Stimulated activated CD8-positive, alpha-beta memory T cell treated with anti-CD3 and anti-CD28 coated beads, Interleukin-15, amount 100 ng/mL, for 4 hours (primary cell): ENCODE measurements at places on chromosomes 1 and 21.

GRCh38 chr1:36098650-36099365 is 10.1 kb downstream of the ADPRS start:
- DNase-seq = no peak

DNA sequence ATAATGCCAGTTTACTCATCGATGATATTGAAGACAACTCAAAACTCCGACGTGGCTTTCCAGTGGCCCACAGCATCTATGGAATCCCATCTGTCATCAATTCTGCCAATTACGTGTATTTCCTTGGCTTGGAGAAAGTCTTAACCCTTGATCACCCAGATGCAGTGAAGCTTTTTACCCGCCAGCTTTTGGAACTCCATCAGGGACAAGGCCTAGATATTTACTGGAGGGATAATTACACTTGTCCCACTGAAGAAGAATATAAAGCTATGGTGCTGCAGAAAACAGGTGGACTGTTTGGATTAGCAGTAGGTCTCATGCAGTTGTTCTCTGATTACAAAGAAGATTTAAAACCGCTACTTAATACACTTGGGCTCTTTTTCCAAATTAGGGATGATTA is 13.7 kb downstream of the GGPS1 start:
- DNase-seq = no peak

DNA sequence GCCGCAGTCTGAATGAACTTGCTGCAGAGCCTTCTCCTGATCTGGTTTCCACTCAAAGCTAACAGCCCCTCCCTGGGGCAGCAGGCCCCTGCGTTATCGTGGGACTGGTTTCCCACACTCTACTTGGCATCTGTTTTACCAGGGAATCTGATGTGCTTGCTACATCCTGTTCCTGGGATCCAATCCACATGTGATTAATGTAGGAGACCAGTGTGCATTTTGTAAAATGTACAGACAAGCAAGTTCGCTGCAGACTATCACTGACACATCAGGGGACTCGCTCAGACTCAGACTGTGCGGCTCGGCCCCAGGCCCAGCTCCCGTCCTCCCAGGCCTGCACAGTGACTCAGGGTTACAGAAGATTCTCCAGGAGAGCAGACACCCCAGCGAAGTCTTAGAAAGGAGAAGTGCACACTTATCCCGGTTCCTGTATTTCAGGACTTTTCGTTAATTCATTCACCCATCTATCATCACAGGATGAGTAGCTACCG is 340.1 kb downstream of the MATN1 start:
- no peak for DNase-seq

DNA sequence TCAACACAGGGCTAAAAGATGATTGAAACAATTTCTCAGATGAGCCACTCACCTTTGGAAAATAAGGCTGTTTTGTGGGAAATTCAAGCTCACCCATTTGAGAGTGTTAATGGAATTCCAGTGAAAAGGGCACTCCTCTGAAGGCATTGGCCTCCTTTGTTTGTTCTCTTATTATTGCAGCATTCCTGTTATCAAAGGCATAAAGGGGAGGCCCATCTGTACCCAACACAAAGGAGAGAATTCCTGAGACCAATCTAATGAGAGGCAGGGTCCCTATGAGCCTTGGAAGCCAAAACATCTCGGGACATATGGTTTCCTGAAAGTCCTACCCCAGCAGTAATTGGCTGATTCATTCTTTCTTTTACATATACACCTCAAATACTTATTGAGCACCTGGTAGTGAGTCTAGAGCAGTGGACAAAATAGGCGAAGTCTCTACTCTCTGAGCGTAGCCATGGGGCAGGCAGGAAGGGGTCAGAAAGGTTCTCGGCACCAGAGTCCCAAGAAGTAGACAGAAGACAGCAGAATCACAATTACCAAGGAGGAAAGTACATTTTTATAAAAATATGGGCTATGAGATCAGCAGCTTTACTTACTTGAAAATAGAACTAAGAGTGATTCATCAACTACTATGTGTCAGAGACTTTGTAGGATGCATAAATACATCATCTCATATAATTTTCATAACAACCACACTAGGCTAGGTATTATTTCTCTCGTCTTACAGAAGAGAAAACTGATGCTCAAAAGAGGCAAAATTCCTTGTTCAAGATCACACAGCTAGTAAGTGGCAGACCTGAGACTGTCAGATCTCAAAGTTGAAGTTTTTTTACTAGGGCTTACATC is 218.7 kb downstream of the DAB1 start:
- DNase-seq = no peak

DNA sequence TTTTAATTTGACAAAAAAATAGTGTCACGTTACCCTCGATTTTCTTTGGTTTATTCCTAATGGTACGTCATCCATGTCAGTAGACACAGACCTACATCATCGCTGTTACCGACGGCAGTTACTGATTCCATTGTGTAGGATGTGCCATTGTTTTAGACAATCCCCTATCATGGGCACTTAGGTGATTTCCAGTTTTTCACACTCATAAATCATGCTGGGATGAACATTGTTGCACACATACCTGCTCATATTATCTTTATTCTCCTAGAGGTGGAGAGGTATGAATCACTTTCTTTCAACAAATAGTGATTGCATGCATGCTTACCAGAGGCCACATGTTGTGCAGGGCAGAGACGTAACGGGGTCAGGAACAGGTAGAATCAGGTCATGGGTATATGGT is 79.7 kb upstream of the EFHD2 start:
- no peak for DNase-seq

- DNase-seq = no peak
Measured at GRCh38 chr21:25953196-25953595, 217.4 kb downstream of the APP start.

- DNase-seq = no peak
Measured at GRCh38 chr21:44878053-44878982, 4.8 kb upstream of the PTTG1IP start.

DNA sequence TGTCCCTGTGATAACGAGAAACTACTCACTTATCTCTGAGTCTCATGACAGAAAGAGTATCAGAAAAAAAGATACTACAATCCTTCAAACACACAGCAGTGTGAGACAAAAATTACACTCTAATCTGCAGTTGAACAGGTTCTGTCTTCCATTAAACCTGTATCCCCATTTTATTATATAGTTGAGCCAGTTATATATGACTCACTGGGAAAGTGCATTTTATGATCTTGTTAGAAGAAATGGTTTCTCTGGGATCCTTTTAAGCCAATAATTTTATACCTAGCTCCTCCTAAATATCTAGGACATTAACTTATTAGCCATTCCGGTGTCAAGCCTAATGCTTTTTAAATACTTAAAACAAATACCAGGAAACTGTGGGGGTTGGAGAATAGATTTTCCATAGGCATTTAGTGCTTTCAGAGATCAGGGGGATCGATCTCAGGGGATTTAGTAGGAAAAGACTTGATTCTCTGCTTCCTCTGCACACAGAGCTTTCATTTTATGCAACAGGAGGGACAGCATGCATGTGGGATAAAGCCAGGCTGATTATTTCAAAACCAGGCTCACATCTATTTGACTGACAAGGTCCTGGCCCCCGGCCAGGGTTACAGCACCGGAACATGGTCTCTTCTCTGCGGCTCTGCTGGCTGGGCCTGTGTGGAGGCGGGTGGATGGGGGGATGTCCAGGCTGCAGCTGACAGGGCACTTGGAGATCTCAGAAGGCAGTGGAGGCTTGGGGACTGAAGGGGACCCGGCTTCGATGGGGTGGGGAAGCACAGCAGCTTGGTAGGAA is 310.6 kb downstream of the DISC1 start:
- DNase-seq = no peak

GRCh38 chr1:194830387-194830786 is 1644.0 kb upstream of the B3GALT2 start:
- DNase-seq = no peak

DNA sequence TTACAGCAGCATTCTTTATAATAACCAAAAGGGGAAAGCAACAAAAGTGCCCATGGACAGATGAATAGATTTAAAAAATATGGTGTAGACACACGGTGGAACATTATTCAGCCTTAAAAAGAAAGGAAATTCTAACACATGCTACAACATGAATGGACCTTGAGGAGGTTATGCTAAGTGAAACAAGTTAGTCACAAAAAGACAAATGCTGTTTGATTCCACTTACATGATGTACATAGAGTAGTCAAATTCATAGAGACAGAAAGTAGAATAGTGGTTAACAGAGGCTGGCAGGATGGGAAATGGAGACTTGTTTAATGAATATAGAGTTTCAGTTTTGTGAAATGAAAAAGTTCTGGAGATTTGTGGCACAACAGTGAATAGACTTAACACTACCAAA is 151.4 kb downstream of the CYYR1 start:
- DNase-seq = no peak

DNA sequence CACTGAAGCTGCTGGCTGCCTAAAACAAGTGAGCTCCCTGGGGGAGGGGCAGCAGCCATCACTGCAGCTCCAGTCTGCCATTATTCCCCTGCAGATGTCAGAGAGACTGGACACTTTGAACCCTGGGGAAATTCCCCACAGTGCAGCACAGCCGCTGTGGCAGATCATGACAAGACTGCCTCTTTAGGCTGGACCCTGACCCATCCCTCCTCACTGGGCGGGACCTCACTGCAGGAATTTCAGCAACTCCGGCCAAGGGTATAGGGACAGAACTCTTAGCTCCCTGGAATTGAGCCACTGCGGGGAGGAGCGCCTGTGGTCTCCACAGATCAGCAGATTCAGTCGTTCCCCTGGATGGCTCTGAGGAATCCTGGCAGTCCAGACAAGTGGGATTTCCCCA is 964.6 kb downstream of the BRINP3 start:
- DNase-seq = no peak

GRCh38 chr21:15003463-15004135 is 61.2 kb downstream of the NRIP1 start:
- no peak for DNase-seq
